ENCODE measurements at places on chromosomes 12 and 14. TPM values are rescaled to one million over a fixed set of nuclear protein-coding genes. Genes with fewer than 3 reads are reported as not detected.

PAPLN gene
- total RNA-seq, result 0.44 TPM

HOXC6 gene
- total RNA-seq, result 23.6 TPM

GRCh38 chr12:77218278-77218677, 152.9 kb upstream of the E2F7 start:
- no peaks in the 10 kb centered on the region for H3K27me3 ChIP-seq
- H3K4me1 ChIP-seq, result no peaks in the 10 kb centered on the region
- no peak for DNase-seq
- no peak overlapping the region for H3K4me3 ChIP-seq
- H3K36me3 ChIP-seq, result no peaks in the 10 kb centered on the region
- H3K27ac ChIP-seq, result no peak overlapping the region

- no peaks in the 10 kb centered on the region for H3K27me3 ChIP-seq
- no peak for DNase-seq
- H3K27ac ChIP-seq, result no peak overlapping the region
- H3K4me1 ChIP-seq, result no peaks in the 10 kb centered on the region
- no peak overlapping the region for H3K4me3 ChIP-seq
- no peaks in the 10 kb centered on the region for H3K36me3 ChIP-seq
These were observed 78.6 kb downstream of the CLMN start for GRCh38 chr14:95240859-95241813.

DNA sequence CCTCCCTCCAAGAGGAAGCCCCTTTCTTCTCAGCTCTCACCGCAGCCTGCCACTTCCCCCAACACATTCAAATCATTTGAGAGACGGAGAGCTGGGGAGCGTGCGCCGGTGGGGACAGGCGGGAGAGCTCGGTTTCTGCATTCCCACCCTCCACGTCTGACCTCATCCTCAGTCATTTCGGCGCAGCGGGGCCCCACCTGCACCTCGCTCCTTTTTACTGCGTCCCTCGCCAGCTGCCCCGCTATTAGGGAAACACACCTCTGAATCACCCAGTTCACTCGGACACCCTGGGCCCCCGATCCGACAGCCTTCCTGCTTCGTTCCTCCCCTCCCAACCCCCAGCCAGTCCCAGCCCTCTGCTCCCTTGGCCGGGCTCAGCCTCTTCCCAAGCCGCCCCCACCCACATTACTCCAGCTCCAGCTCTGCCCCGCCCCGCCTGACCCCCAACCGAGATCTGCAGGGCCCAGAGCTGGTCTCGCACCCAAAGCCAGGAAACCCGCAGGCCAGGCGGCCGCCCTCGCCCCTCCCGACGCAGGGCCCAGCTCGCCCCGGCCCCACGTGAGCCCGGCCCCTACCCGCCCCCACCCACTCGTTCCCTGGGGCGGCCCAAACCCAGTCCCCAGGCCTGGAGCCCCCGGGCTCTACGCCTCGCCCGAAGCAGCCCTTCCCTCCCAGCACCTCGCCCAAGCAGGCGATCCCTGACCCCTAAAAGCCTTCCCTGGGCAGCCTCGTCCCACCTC, 783 bp downstream of the CORO1C start:
- H3K4me1 ChIP-seq, result peaks cover 46% of the 10 kb centered on the region
- peak overlapping the region; percentile 99 for H3K27ac ChIP-seq
- H3K36me3 ChIP-seq, result no peaks in the 10 kb centered on the region
- DNase-seq, result peak; percentile 70
- no peaks in the 10 kb centered on the region for H3K27me3 ChIP-seq

Data from psoas muscle (tissue), 8 donors.